HCEC 1CT (cell line): ENCODE measurements at places on chromosomes 3 and 15.
A peak's percentile ranks its signal among the peaks of the same experiment; 100 is the strongest.

- DNase-seq: peak; percentile 99
These were observed 19.7 kb downstream of the TMEM43 start for GRCh38 chr3:14144423-14145075.

- no peak for DNase-seq
These were observed 559.6 kb downstream of the MCTP2 start for GRCh38 chr15:94791008-94791407.

DNA sequence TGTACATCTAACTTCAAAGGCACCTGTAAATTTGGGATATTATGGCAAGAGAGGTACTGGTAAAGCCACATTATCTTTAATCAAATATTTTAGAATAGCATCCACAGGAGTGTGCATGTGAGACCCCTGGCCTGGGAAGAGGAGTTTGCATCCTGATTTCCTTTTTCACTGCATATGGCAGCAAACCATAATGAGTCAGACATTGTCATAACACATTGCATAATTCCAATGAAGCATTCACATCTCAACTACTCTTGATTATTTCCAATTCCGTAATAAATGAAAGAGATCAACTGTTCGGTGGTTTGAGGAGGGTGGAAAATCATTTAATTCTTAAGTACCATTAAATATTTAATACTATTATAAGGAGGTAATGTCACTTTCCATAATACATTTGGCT lies 215.0 kb downstream of the MECOM start:
- DNase-seq: peak; percentile 58

DNA sequence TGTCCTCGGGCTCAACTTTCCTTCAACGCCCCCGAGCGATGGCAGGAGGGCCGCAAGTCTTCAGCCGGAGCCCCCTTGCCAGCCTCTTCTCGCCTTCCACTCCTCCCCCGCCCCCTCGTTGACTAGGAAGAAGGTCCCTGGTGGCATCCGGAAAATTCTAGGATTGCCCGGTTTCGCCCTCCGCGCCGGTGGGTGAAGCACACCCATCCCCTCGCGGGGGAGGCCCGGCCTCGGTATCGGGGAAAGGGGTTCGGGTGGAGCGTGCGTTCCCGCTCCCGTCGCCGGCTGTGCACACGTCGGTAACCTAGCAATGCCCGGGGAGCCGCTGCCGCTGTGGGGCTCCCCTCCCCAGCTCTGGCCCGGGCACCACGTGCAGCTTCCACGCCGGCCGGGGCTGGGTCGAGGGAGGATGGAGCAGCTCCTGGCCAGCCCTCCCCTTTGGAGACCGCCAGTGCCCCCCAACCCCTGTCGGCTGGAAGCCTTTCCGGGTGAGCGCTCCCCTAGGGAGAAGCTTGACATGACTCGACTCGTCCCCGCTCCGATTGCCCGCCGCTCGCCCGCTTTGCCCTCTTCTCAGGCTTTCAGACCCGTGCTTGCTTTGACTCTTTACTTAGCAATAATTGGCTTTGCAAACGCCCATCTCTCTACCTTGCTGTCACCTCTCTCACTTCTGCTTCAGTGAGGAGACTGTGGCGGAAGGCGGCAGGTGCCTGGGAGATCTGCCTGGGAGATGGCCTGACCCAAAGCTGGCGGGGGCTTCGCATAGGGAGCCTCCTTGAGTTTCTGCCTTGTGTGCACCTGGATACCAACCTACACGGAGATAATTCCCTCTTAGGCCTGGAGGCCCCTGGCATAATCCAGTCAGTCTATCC lies 1.3 kb downstream of the CACNA1D start:
- DNase-seq: no peak

- DNase-seq: no peak
These were observed 67.6 kb upstream of the GCNT3 start for GRCh38 chr15:59543721-59544547.

DNA sequence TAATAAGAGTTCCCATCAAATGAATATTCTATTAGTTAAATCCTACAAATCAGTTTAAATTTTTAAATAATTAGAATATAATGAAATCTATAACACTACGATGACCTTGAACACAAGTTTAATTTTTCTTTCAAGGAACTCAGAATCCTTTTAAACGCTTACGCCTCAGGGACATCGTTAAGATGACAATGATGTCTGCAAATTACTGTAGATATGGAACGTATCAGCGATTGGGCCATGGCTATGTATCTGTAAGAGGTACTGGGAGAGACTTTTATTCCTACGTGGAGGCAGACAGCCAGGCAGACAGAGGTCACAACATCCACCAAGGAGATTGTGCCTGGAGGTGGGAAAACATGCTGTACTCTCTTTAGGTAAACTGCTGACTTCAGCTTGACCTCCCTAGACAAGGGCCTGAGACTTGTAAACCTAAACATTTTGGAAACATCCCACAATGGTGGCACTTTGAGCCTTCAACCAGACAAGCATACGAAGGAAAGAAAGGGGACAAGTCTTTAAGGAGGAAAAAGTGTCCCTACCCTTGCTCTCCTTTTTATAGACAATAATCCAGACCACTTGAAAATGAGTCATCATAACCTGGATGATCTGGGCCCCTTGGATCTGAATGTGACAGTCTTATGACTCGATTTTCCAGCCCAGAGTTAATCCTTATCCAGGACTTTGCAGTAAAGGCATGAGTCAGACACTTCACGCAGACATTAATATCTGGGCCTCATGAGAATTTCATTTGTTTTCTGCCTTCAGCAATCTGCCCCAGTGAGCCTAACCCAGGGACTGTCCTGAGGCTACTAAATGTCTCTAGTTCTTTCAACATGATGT lies 6.8 kb upstream of the LDHAL6B start:
- DNase-seq: peak; percentile 88

DNA sequence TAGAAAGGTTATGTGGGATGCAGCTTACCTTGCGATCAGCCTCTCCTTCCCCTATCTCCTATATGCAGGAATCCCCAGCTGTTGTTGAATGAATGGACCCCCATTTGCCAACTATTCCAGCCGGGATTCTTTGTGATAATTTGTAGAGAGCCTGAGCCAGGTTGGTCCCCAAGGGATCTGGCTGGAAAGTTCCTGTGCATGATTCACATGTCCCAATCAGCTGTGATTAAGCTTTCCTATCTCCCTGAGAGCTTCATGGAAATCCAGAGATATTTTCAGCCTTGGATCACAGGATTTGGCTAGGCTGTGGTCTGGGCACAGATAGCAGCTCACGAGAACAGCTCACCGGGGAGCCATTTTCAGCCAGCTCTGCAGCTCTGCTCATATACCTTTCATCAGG lies 76.7 kb downstream of the ARNT2 start:
- peak; percentile 92 for DNase-seq

GRCh38 chr15:54979964-54980363 lies 216.8 kb downstream of the RSL24D1 start:
- no peak for DNase-seq

GRCh38 chr15:39837454-39837853 lies 54.8 kb upstream of the FSIP1 start:
- DNase-seq: no peak

DNA sequence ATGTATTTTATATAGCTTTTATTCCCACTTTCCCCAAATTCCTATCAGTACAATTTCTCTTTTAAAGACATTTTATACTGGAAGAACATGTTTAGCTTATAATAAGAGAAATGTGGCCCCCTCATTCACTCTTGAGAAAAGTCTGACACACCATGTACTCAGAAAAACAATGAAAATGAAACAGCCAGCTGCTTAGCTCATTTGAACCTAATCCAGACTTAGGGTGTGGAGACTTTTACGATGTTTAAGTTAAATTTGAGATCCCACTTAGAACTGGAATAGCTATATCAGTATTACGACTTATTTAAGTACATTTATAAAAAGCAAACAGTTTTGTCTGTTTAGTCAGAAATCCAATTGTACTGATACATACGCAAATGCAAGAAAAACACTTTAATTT lies 252.3 kb upstream of the ARRDC4 start:
- DNase-seq: no peak

- DNase-seq: no peak
These were observed 8.7 kb downstream of the WDR82 start for GRCh38 chr3:52269776-52270175.

DNA sequence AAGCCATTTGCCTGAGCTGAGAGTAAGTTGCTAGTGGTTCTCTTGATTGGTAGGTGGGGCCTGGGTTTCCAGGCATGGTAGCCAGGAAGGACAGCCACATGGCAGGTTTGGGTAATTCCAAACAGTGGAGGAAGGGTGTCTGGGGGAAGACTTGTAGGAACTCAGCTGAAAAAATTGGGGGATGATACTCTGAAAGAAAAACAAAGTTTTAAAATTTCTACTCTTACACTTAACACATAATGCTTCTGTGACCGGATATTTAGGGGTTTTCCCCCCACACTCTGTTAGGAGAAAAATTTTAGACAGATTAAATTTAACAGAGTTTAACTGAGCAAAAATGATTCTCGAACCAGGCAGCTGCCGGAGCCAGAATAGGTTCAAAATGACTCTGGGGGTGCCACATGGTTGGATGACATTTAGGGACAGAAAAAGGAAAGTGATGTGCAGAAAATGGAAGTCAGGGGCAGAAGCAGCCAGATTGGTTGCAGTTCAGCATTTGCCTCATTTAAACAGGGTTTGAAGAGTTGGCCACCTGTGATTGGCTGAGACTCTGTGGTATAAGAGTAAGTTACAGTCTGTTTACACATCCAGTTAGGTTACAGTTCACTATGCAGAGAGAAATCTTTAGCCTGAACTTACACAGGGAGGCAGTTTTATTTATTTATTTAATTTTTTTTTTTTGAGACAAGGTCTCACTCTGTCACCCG lies 8.1 kb downstream of the B2M start:
- DNase-seq: no peak

GRCh38 chr3:51436998-51437639 lies 46.0 kb downstream of the RBM15B start:
- DNase-seq: no peak

GRCh38 chr3:31733234-31733667 lies 200.5 kb downstream of the STT3B start:
- DNase-seq: no peak

- DNase-seq: no peak
These were observed 111.2 kb downstream of the IL12A start for GRCh38 chr3:160099834-160100233.
